ENCODE measurements at places on chromosomes 7 and 10.
A peak's percentile ranks its signal among the peaks of the same experiment; 100 is the strongest.

DNA sequence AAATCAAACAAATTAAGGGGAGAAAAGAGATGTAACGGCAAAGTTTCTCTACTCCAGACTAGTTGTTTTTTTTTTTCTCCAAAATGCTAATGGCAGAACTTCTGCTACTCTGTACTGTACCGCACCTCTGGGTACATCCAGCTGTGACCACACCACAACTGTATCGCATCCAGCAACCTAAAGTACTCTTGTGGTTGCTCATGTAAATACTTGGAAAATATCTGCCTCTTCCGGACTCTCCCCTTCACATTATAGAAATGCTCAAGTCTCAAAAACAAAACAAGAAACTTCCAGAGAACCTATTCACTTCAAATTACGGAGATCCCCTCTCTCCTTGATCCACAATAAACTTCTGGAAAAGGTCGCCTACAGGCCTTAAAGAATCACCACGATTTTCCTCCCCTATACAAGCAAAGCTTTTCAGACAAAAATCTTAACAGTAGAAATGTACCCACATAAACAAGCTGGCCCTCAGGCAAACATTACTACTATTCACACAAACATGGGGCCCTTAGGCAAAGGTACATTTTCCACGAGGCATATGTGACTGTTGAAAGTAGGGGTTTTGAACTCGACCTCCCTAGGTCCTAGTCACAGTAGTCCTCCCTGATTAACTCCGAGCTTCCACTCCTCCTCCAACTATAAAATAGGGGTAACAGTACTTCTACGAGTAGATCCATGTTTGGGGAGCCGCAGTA lies 222.9 kb upstream of the MKLN1 start:
- no peak for DNase-seq

DNA sequence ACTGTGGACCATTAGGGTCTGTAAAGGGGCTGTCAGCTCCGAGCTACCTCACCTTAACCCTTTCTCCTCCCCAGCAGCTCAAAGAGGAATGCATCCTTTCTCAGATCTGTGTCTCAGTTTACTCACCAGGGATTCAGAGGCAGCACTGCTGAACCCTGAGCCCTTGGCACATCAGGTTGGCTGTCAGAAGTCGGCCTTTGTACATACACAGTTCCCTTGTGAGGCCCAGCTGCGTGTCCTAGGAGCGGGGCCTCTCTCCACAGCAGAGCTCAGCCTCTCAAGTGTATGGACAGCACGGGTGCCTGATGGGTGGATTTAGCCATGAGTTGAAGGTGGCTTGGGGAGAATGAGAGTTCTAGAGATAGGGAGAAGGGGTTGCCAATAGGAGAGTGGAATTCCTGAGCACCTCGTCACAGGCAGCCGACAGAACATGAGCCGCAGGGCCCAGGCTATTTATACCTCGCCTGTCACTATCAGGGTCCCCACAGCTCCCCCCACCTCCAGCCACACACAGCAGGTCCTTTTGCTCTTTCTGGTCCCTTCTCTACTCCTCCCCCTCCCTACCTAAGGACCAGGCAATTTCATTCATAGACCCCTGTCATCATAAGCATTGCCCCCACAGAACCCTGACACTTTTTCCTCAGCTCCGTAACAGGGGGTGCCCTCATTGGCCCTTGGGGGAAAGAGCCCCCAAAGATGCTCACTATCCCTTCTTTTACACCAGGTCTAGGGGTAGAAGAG lies 2.1 kb upstream of the FLNC start:
- no peak for DNase-seq

DNA sequence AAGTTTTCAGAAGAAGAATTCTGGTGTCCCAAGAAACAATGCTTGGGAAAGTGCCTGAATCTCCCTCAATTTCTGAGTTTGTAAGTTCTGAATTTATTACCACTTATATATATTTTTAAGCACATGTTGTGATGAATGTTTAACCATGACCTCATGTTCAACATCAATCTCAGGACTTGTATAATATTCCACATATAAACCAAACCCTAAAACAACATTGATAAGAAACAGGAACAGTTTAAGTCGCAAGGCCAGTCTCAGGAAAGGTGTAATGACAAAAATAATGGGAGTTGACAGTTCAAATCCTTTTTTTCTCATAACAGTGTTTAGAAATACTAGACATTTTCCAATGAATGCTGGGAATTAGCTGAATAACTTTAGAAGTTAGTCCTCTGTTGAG lies 22.8 kb downstream of the NRP1 start:
- no peak for DNase-seq

DNA sequence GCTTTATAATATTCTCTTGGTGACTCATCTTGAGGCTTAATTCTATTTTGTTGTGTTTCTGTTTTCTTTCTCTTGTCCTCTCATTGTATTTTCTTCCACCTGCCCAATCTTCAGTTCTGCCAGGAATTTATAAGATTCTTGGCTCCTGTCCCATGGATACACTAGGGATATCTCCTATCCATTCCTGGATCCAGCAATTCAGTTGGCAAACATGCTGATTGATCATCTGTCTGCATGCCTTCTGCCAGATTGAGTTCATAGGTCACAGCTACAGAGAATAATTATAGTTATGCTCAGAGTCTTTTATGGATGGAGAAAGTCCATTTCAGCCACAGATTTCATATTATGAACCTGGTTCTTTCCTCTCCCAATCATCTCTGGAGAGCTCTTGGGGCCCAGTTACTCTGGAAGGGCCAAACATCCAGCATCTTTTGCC lies 140.4 kb upstream of the MAGI2 start:
- no peak for DNase-seq

- DNase-seq: no peak
Measured at GRCh38 chr10:118907051-118907450, 122.5 kb upstream of the NANOS1 start.

- DNase-seq: no peak
Measured at GRCh38 chr7:15662451-15662850, 24.0 kb downstream of the MEOX2 start.

DNA sequence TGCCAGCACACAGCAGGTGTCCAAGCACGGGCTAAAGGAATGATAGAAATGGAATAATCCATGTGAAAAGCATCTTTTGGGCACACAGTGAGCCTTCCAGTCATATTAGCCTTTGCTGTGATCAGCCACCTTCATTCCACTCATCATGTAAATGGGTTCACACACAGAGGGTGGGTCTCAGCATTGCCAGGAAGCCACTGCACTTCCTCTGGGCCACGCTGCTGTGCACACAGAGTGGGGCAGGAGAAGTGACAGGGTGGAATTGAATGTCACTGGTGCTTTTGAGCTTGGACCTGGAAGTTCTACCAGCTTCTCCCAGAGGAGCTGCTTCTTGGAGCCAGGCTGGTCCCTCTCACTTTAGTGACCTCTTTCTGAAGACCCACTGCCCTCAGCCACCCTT lies 203.5 kb downstream of the USP6NL start:
- DNase-seq: no peak

DNA sequence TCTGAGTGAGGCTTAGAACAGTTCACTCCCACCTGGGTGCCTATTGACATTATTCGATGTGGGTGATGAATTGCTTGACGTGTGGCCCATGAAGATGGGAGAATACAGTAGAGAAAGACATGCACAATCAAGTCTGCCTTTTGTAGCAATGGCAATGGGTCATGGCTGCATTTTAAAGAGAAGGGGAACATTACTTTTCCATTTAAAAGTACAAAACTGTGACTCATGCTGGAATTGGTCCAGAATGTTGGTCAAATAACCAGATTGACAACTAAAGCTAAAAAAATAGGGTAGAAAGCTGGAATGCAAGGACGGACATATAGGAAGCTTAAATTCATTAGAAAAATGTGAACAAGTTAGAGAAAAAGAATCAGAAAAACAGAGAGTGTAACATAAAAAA lies 104.1 kb upstream of the SLC25A13 start:
- DNase-seq: no peak

- no peak for DNase-seq
Measured at GRCh38 chr7:106049139-106049752, 62.9 kb downstream of the SYPL1 start.

DNA sequence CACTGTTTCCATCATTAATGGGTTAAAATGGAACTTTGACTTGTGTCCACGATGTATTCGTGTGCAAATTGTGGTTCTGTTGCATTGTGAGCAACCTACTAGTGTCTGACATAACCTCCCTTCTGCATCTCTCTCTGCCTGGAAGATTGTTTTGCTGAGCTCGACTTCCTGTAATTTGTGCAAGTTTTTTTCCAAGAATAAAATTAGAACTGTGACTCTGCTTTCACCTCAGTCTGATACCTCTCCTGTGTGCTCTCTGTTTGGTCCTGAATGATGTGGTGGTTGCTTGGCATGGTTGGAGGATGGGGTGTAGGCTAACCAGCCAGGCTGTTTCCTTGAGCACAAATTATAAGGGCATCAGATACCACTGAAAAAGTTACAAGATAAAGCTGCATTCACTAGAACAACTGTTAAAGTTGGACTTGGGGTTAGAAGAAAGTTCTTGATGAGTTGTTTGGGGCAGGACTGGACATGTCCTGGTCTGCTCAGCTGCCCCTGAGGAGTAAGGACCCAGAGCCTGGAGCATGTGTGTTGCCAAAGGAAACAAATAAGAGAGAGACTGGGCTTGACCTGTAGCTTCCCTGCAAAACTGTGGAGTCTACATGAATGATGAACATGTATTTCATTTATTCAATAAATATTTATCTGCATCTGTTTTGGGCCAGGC lies 1.9 kb upstream of the VOPP1 start:
- DNase-seq: no peak

DNA sequence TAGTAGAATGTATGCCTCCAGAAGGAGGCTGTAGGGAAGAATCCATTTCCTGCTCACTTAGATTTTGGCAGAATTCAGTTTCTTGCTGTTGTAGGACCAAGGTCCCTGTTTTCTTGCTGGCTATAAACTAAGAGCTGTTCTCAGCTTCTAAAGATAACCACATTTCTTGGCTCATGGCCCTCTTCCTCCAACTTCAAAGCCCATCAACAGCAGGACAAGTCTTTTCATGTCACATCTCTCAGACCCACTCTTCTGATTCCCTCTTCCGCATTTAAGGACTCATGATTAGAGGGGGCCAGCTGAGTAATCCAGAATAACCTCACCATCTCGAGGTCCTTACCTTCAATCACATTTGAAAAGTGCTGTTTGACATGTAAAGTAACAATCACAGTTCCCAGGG lies 8.2 kb upstream of the LSM8 start:
- no peak for DNase-seq

DNA sequence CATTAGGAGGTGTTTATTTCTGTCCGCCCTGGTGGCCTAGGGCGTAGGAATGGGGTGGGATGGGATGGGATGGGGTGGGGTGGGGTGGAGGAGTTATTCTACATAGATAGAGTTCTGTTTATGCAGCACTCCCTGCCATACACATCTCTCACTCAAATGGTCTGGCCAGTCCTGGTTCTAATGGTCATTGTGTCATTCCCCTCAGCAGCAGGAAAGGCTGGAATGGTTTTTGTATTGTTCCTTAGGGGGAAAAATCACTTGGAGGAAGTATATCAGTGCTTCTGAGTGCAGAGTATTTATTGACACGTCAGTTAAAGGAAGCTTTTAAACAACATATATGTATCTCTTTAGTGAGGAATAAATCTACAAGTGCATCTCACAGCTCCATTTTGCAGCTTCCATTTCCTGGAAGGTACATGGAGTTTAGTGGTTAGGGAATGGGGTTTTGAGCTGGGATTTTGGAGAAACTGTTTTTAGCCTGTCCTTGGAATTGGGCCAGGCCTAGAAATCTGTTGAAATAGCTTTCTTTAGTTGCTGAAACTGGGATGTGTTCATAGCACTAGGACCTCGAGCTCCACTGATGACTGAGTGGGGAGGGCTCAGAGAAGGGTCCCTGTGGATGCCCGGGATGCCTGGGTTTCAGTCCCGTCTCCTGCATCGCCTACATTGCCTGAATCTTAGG lies 8.3 kb downstream of the TSPAN14 start:
- DNase-seq: no peak

- DNase-seq: no peak
Measured at GRCh38 chr10:89785095-89785494, 83.7 kb downstream of the KIF20B start.

- DNase-seq: no peak
Measured at GRCh38 chr7:81140252-81140651, 221.4 kb upstream of the SEMA3C start.

GRCh38 chr10:59700709-59701108 lies 8.9 kb downstream of the SLC16A9 start:
- no peak for DNase-seq

DNA sequence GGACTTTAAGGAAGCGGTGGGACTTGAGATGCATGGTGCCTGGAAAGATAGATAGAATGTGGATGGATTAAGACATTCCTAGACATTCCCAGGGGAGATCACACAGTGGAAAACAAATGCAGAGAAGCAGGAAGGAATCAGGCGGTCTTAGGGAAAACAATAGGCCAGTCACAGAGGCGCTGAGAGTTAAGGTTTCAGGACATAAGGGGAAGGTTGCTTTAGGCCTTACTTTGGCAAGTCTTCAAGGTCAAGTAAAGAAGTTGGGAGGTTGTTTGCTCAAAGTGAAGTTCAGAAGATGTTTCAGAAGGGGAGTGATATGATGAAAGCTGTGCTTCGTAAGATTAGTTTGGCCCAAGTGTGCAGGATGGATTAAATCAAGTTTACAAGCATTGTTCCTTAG lies 109.4 kb downstream of the SUGCT start:
- DNase-seq: no peak

DNA sequence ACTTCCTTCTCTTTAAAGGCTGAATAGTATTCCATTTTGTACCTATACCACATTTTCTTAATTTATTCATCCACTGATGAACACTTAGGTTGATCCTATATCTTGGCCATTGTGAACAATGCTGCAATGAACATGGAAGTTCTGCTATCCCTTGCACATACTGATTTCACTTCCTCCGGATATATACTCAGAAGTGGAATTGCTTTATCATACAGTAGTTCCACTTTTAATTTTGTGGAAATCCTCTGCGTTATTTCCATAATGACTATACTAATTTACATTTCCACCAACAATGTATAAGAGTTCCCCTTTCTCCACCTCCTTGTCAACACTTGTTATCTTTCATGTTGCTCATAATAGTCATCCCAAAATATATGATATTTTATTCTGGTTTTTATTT lies 312.6 kb downstream of the PLXDC2 start:
- no peak for DNase-seq

GRCh38 chr7:51079494-51079893 lies 237.1 kb downstream of the COBL start:
- no peak for DNase-seq

DNA sequence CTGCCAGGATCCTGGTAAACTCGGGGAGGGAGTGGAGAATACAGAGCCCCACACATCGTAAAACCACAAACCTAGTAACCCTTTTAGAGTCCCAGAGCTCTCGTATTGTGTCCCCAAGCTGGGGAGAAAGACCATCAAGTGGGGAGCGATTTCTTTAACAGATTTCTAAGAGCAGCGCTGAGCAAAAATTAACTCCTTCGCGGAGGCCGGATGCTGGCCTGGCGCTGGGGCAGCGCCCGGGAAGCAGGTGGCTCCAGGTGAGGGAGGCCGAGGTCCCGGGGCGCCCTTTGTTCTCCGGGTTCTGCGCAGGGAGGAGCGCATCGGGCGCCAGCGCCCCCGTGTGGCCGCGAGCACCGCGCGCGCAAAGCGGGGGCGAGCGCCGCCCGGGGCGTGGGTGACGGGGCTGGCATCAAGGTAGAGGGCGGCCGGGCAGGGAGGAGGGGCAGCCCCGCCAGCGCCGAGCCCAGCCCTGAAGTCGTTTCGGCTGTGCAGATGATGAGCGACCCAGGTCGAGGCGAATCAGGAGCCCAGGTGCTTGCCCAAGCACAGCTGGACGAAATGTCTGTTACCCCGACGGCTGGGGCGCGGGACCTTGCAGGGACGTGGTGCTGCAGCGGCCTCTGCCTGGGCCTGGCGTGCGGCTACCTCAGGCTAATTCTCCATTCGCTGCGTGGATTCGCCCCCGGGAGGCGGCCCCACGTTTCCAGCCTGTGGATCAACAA lies 10.4 kb upstream of the FGFR2 start:
- DNase-seq: no peak

GRCh38 chr10:62062752-62063512 lies 161.4 kb downstream of the ARID5B start:
- DNase-seq: peak; percentile 54
